ENCODE measurements at places on chromosomes 11 and 22.
A peak's percentile ranks its signal among the peaks of the same experiment; 100 is the strongest.

DNA sequence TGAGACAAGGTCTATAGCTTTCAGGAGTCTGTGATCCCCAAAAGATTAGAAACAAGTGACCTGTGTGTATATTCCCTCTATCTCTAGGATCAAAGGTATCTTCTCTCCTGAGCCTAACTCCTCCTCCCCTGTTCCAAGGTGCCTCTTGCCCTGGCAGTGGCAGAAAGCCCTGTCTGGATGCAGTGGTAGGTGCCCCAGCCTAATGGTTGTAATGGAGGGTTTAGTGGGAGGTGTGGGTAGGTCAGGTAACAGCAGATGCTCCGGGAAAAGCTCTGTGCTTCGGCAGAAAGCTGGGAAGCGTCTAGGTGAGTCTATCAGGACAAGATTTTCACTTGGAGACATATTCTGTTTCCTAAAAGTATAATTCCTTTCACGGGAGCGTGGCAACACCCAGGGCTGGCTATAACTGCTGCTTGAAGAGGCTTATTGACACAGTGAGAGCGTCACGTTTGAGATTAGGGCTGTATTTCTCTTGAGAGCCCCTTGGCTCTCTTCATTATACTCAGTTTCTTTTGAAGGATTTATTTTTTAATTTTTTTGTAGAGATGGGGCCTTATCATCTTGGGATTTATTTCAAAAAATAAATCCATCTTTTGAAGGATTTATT, 49.5 kb downstream of the PRR5L start:
- no peak for DNase-seq

DNA sequence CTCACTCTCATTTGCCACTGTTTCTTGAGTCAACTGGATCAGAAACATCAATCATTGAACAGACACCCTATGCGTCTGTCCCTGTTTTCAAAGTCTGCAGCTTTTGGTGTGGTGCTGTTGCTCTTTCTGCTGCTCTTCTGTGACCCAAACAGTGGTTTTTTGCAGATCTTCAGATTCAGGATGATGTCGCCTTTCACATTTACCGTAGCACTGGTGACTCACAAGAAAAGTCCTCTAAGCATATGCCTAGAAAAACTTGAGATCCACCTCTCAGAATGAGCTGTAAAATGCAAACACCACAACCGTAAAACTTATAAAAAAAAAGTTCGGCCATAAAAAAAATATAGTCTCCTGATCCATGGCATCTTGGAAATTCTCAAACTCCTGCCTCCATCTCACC, 400.4 kb downstream of the NTM start:
- DNase-seq: no peak

GRCh38 chr11:8090756-8091155, 9.7 kb downstream of the TUB start:
- DNase-seq: peak; percentile 35

DNA sequence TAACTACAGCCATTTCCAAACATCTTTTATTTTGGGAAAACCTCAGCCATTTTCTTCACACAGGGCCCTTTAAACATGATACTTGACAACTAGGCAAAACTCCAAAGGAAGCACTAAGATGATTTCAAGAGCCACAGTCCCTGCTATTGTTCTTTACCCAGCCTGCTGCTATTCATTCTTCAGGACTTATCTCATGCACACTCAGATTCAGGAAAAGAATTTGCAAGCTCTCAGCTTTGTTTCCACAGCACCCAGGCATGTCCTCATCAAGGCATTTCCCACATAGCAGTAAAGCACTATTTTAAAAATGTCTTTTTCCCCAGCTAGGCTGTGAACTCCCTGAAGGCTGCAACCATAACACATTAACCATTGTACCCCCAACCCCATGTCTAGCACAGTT, 609.3 kb upstream of the CCDC90B start:
- DNase-seq: no peak

GRCh38 chr22:30969532-30970355, 679 bp downstream of the TUG1 start:
- peak; percentile 61 for DNase-seq

- DNase-seq: no peak
Observed at GRCh38 chr11:72750556-72751115, 1.6 kb downstream of the ARAP1 start.

DNA sequence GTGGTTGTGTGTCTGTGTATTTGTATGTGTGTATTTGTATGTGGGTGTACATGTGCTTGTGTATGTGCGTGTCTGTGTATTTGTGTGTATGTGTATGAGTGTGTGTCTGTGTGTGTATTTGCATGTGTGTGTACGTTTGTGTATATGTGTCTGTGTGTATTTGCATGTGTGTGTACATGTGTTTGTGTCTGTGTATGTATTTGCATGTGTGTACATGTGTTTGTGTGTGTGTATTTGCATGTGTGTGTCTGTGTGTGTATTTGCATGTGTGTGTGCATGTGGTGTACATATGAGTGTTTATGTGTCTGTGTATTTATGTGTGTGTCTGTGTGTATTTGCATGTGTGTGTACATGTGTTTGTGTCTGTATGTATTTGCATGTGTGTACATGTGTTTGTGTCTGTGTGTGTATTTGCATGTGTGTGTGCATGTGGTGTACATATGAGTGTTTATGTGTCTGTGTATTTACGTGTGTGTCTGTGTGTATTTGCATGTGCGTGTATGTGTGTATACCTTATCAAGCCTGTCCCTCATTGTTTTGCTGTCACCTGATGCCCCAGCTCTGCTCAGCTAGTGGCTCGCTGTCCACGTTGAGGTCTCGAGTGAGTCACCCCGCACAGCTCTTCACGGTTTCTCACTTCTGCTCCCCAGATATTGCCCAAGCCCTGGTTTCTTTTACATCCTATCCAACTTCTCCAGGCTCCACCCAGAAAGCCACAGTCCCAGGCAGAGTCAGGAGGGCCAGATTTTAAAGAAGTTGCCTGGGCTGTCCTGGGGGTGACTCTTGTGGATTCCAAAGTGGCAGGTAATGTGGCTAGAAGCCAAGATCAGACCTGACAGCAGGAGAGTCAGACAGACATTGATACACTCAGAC, 15.2 kb downstream of the MB start:
- DNase-seq: peak; percentile 83

DNA sequence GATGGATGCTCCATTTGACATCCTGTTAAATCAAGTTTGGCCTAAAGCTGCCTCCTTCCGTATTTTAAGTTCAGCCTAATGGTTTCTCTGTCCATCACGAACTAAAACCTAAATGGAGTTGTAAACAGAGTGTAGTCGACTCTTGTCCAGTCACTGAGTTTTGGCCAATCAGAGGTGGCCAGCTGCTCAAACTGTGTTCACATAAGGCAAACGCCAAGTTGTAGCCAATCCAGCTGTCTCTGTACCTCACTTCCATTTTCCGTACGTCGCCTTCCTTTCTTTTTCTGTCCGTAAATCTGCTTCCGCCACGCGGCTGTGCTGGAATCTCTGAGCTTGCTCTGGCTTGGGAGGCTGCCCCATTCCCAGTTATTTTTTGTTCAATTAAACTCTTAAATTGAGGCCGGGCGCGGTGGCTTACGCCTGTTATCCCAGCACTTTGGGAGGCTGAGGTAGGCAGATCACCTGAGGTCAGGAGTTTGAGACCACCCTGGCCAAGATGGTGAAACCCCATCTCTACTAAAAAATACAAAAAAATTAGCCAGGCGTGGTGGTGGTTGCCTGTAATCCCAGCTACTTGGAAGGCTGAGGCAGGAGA, 20.7 kb upstream of the CARS1 start:
- no peak for DNase-seq

- DNase-seq: no peak
Observed at GRCh38 chr11:17812091-17812864, 77.7 kb downstream of the KCNC1 start.

- no peak for DNase-seq
Observed at GRCh38 chr22:28841111-28841510, 40.7 kb upstream of the XBP1 start.

- DNase-seq: peak; percentile 77
Observed at GRCh38 chr11:12808519-12808918, 134.3 kb downstream of the TEAD1 start.

GRCh38 chr11:33257897-33258630, 883 bp downstream of the HIPK3 start:
- peak; percentile 93 for DNase-seq

DNA sequence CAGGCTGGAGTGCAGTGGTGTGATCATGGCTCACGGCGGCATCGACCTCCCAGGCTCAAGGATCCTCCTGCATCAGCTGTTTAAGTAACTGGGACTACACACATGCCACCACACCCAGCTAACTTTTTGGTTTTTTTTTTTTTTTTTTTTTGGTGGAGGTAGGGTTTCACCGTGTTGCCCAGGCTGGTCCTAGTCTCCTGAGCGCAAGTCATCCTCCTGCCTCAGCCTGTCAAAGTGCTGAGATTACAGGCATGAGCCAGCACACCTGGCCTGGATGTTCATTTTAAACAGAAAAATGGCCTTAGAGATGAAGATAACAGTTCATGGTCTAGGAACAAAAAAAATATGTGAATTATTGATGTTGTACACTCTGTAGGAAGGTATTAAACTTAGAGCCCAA, 13.6 kb upstream of the SLC25A18 start:
- DNase-seq: no peak

- no peak for DNase-seq
Observed at GRCh38 chr11:6538945-6539344, 41.9 kb downstream of the DNHD1 start.

GRCh38 chr22:17198170-17199002, 20.8 kb downstream of the ADA2 start:
- DNase-seq: no peak

DNA sequence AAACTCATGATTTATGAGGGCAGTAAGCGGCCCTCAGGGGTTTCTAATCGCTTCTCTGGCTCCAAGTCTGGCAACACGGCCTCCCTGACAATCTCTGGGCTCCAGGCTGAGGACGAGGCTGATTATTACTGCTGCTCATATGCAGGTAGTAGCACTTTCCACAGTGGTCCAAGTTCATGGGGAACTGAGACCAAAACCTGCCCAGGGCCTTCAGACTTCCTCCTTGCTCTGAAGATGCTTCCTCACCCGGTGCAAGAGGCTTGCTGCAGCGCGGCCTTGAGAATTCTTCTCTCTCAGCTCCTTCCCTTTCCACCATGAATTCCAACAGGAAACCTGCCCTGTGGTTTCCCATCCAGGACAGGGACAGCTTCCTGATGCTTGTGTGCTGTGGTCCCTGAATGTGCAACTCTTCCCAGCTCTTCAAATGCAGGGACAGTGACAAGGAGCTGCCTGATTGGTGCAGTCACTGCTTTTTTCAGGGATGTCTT, 53.9 kb downstream of the GGTLC2 start:
- no peak for DNase-seq

- DNase-seq: no peak
Observed at GRCh38 chr11:119006656-119007055, 8.7 kb downstream of the CENATAC start.

DNA sequence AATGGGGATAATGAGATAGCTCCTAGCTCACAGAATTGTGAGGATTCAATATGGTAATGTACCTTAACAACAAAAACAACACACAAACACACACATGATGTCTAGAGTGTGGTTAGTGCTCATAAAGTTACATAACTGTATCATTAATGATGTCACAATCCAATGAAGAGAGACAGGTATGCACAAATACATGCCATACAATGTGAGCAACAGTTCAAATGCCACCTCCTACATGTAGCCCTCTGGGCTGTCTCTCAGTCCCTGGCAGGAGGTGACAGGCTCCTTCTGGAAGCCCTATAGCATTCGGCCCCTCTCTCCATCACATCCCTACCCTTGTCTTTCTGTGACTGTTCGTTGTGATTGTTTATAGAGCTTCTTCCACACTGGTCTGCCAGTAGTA, 8.3 kb upstream of the MICALL1 start:
- no peak for DNase-seq

GRCh38 chr11:34204396-34205279, 99.2 kb downstream of the NAT10 start:
- DNase-seq: no peak

GRCh38 chr11:60515144-60515855, at the start of gene MS4A13:
Gene MS4A13 (plus strand): TSS chr11:60515392. CDS start chr11:60518084, 2,692 bp downstream.
- no peak for DNase-seq

DNA sequence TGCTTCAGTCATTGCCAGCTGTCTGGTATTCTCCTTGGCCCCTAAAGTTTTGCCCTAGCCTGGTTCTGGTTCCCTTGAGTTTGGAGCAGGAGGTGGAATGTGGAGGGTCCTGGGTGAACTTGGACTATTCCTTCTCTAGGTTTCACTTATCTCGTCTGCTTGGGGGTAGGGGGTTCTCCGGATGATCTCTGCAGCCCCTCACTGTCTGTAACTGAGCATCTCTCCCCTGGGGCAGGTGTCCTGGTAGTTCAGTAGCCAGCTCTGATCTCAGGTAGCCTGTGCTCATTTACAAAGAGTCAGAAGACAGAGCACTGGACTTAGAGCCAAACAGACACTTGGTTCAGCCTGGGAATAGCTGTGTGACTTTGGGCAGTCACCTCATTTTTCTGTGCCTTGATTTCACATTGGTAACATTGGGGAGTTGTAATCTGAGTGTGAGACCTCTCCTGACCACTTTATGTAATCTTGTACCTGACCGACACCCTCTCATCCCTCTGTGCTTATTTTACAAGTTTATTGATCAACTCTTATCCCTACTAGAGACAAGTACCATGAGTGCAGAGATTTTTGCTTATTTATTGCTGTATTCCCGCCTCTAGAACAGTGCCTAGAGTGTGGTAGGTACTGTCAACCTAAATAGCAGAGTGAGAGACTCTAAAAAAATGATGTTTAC, 804 bp downstream of the CCDC134 start:
- DNase-seq: no peak

- DNase-seq: peak; percentile 41
Observed at GRCh38 chr11:77879218-77879617, 58.3 kb downstream of the AAMDC start.

- DNase-seq: peak; percentile 23
Observed at GRCh38 chr11:73262851-73263495, 9.2 kb upstream of the P2RY6 start.

- no peak for DNase-seq
Observed at GRCh38 chr11:35526370-35526792, 965 bp upstream of the PAMR1 start.

DNA sequence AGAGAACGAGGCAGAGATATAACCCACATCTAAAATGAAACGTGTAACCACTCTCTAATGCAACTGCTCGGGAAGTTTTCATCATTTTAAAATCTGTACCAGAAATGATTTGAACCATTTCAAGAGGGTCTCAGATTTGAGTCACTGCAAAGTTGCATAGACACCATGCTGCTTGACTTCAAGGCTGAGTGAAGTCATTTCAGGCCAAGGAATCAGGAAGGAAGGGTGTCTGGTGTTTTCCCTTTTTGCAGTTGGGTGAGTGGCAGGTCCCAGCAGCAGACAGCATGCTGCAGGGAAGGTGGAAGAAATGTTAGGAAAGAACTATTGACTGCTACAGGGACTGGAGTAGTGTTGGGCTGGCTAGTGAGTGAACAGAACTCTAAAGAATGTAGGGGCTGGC, 16.5 kb downstream of the TANGO2 start:
- DNase-seq: no peak

GRCh38 chr11:74470526-74470925, 3.2 kb upstream of the KCNE3 start:
- no peak for DNase-seq

GRCh38 chr11:35427071-35427470, 7.7 kb upstream of the SLC1A2 start:
- peak; percentile 16 for DNase-seq

DNA sequence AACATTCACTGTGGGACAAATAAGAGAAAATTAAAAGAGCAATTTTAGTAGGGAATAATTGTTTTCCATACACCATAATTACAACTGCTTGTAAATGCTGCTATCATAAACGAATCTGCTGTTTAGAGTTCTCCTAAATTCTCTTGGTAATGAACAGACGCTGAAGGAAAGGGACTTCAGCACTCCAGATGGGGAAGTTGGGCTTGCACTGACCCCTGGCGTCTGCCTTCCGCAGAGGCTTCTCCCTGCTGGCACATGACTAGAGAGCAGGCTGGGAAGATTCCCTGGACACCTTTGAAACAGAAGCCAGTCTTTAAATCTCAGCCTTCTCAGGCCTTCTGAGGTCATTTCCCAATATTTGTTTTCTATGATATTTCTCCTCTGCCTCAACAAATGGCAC, 84.1 kb downstream of the NXPE2 start:
- DNase-seq: peak; percentile 70

All from fibroblast of villous mesenchyme (primary cell).